Activated T-cell treated with anti-CD3 and anti-CD28 coated beads, Interleukin-2, amount 50 U/mL, for 24 hours (primary cell): ENCODE measurements at places on chromosomes 12 and 14.

DNA sequence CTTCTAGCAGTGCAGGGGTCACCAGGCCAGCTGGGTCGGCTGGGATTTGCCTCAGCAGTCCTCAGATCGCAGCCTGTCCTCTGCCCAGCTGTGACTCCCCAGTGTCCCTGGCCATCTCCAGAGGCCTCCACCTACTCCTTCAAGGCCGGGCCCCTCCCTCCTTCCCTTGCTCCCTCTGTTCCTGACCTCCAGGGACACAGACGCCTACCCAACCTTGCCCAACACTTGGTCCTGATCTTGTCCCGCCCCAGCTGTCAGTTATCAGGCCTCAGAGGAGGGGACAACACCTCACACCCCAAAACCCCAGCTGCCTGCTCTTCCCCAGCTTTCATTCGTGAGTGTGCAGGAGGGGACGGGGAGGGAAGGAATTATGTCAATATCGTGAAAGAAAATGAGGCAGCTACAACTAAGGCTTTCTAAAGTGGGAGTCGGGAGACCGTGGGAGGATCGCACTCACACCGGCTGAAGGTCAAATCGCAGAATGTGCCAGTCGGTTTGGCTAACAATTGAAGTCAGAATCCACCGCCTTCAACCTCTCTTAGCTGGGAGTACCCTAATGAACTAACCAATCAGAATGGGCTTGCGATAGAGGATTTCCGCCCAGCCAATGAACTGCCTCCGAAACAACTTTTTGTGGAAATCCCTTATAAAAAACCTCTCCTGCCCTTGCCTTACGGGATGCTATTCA, 9.4 kb upstream of the PLBD2 start:
- H3K4me1 ChIP-seq = no peaks in the 10 kb centered on the region
- no peak for DNase-seq
- no peak overlapping the region for H3K27ac ChIP-seq

- no peaks in the 10 kb centered on the region for H3K4me1 ChIP-seq
- no peaks in the 10 kb centered on the region for H3K36me3 ChIP-seq
- no peak for DNase-seq
- H3K27ac ChIP-seq = no peak overlapping the region
- H3K4me3 ChIP-seq = no peak overlapping the region
Observed at GRCh38 chr12:127223731-127224130, 1043.2 kb upstream of the TMEM132C start.

GRCh38 chr12:117830471-117830870, 138.3 kb downstream of the KSR2 start:
- no peaks in the 10 kb centered on the region for H3K4me1 ChIP-seq
- no peak overlapping the region for H3K4me3 ChIP-seq
- no peaks in the 10 kb centered on the region for H3K36me3 ChIP-seq
- no peak for DNase-seq
- no peaks in the 10 kb centered on the region for H3K27me3 ChIP-seq

DNA sequence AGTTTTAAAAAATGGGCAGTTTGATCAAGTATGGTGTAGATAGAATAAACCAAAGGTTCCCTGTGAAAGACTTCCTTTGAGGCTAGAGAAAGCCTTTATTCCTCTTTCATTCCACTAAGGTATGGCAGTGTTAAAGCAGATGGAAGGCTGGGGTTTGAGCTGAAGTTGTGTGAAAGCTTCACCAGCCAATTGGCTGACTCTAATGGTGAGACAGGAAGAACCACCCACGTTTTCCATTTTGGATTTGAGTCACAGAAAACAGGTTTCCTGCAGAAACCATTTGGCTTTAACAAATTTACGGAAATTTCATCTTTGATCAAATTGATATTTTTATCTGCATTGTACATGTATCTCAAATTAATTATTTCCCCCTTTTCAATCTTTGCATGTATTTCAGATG, 455.0 kb downstream of the PCNX1 start:
- DNase-seq = no peak
- H3K27me3 ChIP-seq = no peaks in the 10 kb centered on the region
- H3K36me3 ChIP-seq = peaks cover 37% of the 10 kb centered on the region
- no peak overlapping the region for H3K4me3 ChIP-seq

DNA sequence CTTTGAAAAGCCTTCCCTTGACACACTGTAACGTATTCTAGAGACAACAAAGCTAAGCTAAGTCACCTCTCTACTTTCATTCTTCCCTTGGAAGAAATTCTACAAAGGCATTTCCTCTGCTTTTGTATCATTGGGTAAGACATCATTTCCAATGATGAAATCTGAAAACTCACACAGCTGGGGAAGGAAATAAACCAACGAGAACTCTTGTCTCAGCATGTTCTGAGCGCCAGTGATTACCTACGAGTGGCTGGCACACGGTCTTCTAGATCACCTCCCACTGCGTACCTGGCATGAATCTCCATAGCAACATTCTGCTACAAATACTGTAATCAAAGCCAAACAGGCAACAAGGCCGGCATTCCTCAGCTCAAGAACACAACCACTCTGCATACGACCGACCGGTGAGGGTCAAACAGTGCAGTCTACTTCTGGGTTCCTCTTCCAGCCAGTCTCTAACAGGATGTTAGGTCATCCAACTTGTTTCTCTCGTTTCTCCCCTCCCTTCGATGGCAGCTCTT, 7.6 kb downstream of the VPS37B start:
- peak overlapping the region; percentile 73 for H3K4me3 ChIP-seq
- peak overlapping the region; percentile 95 for H3K27ac ChIP-seq
- H3K36me3 ChIP-seq = peaks cover 14% of the 10 kb centered on the region
- H3K4me1 ChIP-seq = peaks cover 91% of the 10 kb centered on the region

DNA sequence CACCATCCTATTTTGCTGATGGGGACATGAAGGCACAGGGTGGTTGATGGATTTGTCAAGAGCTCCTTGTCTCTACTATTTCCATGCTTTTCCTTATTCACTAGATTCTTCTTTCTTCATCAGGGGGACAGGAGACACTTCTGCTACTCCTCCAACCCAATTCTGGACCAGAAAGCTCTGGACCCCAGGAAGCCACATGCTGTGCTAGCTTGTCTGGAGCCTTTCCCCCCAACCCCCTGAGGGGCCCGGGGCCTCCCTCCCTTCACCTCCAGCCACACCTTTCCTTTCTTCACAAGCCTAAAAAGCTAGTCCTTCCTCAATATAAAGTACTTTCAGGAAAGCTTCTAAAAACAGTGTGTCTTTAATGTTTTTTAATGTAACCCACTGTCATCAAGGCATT, 75.1 kb upstream of the CAPRIN2 start:
- peaks cover 29% of the 10 kb centered on the region for H3K27me3 ChIP-seq
- no peaks in the 10 kb centered on the region for H3K4me1 ChIP-seq
- no peaks in the 10 kb centered on the region for H3K36me3 ChIP-seq
- H3K27ac ChIP-seq = no peak overlapping the region
- no peak for DNase-seq
